Stimulated activated CD8-positive, alpha-beta memory T cell treated with anti-CD3 and anti-CD28 coated beads, Interleukin-4, amount 100 ng/mL, for 1 hour (primary cell): ENCODE measurements at places on chromosomes 4 and X.

DNA sequence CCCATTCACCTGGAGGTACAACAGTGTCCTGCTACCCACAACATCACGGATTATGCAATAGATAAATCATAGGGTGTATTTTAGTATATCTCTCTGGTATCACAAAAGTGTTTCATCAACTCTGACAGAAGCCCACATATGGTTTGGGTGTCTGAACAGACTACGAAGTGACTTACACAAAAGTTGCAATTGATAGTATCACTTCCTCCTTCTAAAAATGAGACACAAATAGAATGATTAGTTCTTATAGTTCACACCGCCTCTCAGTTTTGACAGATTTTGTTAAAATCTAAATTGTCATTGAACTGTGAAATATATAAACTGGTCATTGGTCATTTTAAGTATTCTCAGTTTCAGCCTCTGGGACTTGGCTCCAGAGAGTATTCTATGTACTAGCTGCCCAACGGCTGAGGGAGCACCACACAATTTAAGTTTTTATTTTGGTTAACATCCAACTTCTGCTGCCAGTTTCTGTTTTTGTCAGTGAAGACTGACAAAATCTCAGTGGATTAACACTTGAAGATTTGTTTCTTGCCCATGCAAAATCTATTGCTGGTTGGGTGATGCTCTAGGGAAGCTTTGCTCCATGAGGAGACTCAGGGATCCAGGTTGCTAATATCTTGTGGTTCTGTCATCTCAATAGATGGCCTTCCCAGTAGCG, 113.8 kb upstream of the PUDP start:
- no peak for DNase-seq

GRCh38 chrX:46311581-46312120, 233.6 kb downstream of the ZNF674 start:
- DNase-seq, result no peak

GRCh38 chrX:70485466-70485865, 40.8 kb downstream of the DLG3 start:
- DNase-seq, result no peak

- DNase-seq, result no peak
Observed at GRCh38 chr4:51942108-51942832, 77.9 kb downstream of the LRRC66 start.

GRCh38 chr4:15765910-15766697, 12.0 kb upstream of the CD38 start:
- DNase-seq, result no peak

- no peak for DNase-seq
Observed at GRCh38 chr4:24070117-24070516, 180.3 kb upstream of the PPARGC1A start.

DNA sequence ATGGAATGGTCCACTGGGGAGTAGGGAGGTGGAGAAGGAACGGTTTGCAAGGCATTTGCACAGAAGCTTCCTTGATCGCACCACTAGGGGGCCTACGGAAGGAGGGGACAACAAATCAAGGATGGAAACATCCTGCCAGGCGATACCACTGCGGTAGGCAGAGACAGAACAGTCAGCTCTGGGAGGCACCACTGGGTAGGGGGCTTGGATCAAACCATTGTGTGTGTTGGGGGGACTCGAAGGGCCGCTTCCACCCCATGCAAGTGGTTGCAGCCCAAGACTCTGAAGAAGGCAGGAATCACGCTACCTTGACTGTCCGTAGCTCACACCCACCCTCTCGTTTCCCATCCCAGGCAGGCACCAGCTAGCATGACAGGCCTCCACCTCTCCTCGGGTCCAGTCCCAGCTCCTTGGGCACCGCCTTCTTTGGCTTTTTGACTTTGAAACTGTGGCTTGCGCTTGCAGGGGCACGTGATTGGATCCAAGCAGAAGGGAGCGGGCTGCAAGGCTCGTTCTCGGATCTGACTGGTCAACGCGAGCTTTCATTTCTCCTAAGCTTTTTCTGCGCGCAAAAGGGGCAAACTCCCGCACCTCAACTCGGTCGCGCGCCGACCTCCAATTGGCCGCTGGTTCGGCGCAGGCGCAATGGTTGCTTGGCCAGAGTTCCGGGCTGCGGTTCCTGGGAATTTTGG, 28.4 kb downstream of the GAGE1 start:
- DNase-seq, result no peak

DNA sequence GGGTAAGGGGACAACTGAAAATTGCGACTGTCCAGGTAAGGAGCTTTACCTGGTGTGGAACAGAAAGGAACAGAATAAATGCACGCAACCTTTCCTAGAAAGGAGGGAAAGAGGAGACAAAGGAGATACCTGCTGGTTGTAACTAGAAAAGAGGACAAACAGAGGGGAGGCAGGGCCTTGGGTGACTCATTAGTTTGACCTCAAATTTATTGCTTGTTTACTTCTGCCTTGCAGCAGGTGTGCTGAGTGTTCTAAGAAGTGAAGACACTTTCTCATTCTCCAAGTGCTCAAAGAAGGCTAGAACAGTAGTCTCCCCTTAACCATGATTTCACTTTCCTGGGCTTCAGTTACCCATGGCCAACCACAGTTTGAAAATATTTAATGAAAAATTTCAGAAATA, 123.1 kb upstream of the BOD1L1 start:
- no peak for DNase-seq

DNA sequence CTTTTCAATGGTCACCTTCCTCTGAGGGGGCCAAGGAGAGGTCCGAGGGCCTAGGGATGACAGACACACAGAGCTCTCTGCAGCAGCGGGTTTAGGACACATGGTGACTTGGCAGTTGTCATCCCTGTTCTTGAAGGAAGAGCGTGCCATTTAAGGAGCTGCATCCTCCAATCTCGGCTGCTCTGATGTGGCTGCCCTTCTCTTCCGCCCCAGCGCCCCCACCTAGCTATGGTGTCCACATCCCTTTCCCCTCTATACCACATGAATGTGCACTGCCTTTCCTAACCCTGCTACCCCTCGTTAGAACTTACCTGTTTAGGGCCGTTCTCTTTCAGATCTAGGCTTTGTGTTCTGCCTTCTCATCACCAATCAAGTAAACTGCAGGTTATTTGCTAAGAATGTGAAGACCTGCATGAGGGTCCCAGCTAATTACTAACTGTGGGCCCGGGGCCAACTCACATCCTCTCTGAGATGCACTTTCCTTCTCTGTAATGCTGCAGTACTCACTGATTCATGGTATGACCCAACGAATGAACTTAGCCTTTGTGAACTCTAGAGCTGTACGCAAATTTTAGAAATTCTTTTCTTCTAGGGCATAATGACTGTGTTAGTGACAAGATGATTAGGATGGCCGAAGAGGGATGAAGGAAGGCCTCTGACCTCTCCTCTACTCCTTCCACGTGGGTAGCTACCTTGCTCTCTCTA, 38.2 kb downstream of the CHST7 start:
- DNase-seq, result no peak

- no peak for DNase-seq
Observed at GRCh38 chr4:25223802-25224375, 9.9 kb upstream of the PI4K2B start.

DNA sequence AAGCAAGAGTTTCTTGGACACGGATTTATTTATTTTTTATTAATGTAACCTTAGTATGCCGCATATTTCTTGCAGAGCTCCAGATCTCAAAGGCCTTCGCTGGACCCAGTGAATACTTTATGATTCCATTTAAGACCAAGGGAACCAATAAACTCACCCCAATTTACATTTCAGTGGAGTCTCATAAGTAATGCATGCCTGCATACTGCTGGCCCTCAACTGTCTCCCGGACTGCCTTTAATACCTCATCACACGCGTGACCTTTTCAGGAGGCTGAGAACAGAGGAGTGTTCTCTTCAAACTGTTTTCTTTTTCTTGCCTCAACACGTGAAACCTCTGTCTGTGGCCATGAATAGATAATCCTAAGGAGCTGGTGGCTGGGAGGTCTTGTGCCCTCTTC, 240.9 kb downstream of the STIM2 start:
- DNase-seq, result no peak

DNA sequence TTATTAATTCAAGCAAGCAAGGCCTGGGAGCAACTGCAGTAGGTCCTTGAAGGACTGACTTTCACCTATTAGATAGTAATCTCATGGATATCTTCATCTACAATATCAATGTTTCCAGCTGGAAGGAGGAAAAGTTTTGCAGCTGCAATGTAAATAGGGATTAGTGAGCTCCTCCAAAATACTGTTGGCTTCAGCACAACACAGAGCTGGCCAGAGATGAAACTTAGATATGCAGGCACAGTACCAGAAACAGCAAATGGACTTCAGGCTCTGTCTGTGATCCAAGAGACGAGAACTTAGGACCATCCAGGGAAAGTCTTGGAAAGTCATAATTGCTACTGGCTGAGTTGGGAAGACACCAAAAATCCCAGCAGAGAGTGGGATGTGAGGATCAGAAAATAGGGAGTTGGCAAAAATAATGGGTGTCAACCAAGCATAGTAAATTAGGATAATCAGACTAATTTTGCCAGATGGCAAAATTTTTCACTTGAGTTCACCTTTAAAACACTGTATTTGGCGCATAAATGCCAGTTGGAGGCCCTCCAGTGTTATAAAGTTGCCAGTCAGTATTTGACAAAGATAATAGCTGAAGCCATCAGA, 57.5 kb downstream of the PARM1 start:
- DNase-seq, result no peak

DNA sequence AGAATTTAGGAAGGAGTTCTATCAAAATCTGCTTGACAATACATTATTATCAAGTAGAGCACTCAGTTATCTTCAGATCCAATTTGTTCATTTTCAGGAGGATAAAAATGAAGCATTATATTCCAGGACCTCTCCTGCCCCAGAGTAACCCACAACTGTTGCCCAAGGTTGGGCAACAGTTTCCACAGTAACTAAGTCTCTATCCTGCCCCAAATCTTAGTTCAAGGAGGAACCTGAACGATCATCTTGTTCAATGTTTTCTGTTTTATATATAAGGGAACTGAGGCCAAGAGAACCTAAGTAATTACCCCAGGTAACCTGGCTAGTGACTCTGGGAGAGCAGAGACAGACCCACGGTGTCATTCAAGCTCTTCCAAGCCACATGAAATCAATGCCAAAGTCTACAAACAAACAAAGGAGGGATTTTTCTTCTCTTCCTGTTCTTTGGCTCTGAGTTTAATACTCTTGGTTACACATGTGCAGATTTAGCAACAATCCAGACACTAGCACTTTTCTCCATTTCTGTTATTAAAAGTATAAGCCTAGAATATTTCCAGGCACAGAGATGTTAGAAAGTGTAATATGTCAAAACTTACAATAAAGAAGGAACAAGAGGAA, 105.6 kb downstream of the C4orf51 start:
- DNase-seq, result no peak

DNA sequence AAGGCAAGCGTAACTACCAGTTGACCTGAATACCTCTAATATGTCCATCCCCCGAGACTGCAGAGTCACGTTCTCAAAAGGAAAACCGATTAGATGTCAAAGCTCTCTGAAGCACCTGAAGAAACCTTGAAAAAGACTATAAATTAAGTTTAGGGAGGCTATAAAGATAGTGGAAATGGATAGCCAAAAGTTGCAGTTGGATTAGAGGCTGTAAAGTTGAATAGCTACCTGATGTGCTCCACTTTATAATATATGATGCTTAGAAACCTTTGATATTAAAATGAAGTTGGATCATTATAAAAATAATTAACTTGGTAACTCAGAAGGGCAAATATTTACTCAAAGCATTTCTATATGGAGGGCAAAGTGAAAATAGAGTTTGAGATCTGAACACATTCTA, 506.6 kb upstream of the AGA start:
- DNase-seq, result no peak

- no peak for DNase-seq
Observed at GRCh38 chr4:14667624-14668151, 334.6 kb upstream of the CPEB2 start.

DNA sequence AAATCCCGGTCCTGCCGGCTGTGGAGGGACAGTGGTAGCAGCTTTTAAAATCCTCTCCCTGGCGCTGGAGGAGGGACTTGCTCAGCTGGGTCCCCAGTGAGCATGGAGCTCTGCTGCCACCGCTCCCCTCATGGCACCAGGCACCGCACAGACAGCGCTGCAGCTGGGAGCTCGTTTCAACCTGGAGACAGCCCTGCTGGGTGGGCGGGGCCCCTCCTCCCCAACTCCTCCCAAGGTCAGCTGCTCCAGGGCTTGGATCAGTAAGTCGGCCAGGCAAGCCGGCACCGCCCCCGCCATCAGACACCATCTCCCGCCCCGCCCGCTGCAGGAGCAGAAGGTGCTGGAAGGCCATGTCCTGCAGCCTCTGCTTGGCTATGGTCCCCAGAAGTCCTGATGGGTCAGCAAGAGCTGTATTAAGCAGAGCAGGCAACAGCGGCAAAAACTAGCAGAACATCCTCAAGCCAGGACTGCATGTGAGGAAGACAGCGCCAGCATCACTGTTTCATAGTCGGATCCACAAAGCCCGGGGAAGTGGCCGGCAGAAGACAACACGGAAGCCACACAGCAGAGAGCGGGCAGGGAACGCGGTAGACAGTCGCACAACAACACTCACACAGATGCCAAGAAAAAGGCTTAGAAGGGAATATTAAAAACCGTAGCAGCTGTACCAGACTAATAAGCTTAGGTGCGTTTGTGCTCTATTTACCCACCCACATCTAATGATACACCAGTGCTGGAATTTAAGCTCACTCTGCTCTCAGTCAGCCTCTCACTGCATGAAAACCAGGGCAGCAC, 16.2 kb downstream of the ZFYVE28 start:
- no peak for DNase-seq

DNA sequence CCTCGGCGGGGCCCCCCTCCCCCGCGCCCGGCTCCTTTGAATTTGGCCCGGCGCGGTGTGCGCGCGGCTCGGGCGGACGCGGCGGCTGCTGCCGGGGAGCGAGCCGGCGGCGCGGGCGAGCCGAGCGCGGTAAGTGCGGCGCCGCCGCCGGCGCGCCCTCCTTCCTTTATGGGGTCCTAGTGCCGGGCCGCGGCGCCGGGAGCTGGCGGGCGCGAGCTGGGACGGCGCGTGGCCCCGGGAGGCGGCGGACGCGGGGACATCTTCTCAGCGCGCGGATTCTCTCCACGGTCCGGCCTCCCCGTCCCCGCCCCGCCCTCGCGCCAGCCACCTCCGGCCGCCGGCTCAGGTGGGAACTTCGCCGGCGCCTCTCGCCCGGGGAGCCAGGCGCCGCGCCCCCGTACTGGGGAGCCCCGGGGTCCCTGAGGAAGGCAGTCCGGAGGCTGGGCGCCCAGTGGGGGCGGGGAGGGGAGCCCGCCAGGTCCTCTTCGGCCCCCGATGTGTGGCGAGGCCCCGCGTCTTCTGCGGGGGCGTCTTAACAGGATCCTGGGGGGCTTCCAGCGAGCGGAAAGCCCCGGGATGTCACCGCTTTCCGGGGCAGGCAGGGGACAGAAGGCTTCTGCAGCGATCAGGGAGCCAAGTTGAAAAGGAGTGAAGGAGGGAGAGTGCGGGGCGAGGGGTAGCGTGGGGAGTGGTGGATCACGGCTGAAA, 98.4 kb upstream of the TENM3 start:
- DNase-seq, result no peak
